Motor neuron (in vitro differentiated cells): ENCODE measurements at places on chromosomes 5 and 9. TPM values are rescaled to one million over a fixed set of nuclear protein-coding genes. Genes with fewer than 3 reads are reported as not detected.
A peak's percentile ranks its signal among the peaks of the same experiment; 100 is the strongest.

The FOXD4L4 gene
- 0.65 and 1.1 TPM in 2 replicates for total RNA-seq

DNA sequence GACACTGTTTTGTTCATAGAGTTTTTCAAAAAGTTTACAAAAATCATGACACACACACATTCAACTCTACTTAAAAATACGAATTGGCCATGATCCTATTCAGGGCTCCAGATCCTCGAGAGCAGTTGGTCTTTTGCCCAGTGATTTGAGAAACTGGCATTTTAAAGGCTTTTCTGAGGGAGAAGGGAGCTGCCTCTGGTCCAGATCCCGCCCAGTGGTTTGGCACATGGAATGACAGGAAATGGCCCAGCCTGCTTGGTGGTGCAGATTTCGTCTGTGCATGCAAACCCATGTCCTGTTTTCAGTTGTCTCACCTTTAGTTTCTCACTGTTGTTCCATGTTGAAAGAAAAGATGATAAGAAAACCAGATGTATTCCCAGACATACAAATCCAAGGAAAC lies 3.6 kb downstream of the CAMK4 start:
- no peak for ATAC-seq

DNA sequence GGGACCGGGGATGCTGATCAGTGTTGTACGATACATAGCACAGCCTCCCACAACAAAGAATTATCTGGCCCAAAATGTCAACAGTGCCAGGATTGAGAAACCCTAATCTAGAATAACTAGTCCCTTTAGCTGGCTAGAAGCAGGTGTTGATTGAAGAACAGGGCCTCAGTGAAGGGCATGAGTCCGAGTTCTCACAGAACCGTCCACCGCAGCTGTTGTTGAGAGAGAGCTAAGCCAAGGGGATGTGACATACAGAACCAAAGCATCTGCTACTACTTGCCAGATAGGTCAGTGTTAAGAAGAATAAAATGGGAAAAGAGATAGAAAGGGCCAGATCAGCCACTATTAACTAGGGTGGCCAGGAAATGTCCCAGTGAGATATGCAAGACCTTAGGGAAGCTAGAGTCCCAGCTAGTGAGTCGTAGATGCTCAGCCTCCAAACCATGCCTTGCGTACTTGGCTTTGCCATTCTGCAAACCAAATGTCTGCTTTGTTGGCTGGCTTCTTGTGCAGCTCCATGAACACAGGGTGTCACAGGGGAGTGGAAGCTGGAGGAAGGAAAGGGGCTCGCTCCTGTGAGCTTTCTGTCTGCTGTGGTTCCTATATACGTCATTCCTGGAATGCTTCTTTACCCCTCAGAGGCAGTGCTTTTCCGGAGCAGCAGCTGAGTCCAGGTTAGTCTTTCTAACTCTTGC lies 68.9 kb downstream of the FBXO38 start:
- no peak for ATAC-seq

- ATAC-seq, result no peak
Observed at GRCh38 chr5:55062039-55062779, 38.2 kb downstream of the GZMK start.

GRCh38 chr5:142716963-142717362 lies 31.1 kb upstream of the FGF1 start:
- peak; percentile 41 for ATAC-seq

The PTGDS gene
- 143 and 184 TPM in 2 replicates for total RNA-seq

- ATAC-seq, result no peak
Observed at GRCh38 chr9:98830554-98830953, 23.1 kb downstream of the GALNT12 start.

- ATAC-seq, result no peak
Observed at GRCh38 chr9:14560194-14560593, 133.0 kb downstream of the ZDHHC21 start.

The MORN5 gene
- total RNA-seq, result not detected in 2 replicates

- peak; percentile 75 for ATAC-seq
Observed at GRCh38 chr5:173753307-173754168, 134.6 kb upstream of the CPEB4 start.

- ATAC-seq, result no peak
Observed at GRCh38 chr9:17160327-17160726, 25.5 kb downstream of the CNTLN start.

GRCh38 chr5:18141222-18141621 lies 507.0 kb downstream of the TAF11L14 start:
- peak; percentile 97 for ATAC-seq

The ANKRD20A1 gene
- 0.61 and 2.9 TPM in 2 replicates for total RNA-seq

The GNA14 gene
- 0.50 and 0.52 TPM in 2 replicates for total RNA-seq

DNA sequence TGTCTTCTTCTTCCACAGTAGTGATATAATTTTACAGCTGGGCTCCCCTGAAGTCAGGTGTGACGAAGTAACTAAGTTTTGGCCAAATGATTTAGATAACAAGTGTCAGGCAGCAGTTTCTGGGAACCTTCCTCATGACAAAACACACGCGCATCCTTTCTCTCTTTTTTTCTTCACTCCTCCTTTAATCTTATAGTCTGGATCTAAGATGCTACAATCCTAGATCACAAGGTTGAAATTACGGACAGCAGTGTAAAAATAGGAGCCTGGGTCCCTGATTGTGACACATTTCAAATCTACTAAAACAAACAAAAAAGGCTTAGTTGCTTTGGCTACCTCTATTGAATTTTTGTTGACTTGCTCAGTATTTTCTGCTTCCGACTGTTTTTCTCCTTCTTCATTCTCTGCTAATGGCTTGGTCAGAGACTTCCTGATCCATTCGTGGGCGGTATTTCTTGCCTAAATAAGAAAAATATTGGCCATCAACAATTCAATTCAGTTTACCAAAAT lies 36.1 kb downstream of the FAM114A2 start:
- ATAC-seq, result no peak

The ESM1 gene
- total RNA-seq, result 0.08 TPM in 1 of 2 replicates, not detected in the other

- ATAC-seq, result no peak
Observed at GRCh38 chr9:16727452-16728136, 142.9 kb downstream of the BNC2 start.

DNA sequence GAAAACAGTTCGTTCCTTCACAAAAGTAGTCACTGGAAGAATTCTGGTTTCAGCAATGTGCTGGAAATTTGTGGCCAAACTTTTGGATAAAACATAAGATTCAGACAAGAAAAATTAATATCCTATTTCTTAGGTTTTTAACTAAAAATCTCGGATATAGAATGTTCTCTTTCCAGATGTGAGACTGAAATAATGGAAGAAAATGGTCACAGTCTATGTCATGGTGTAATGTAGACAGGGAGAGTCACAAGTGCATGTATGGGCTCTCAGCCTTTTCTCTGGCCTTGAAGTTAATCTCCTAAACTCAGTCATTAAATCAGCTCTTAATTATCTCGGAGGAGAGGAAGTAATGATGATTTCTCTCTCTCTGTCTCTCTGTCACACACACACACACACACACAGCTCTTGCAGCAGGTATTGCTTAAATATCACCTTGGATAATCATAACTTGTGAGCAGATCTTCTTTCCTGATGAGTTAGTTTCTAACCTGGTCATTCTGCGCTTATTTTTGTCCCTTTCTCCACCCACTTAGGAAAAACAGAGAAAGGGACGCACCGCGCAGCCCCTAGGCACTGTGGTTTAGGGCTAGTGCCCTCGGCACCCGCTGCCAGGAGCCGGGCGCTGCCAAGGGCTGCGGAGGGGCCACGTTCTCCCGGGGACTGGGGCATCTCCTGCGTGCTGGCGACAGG lies 672 bp upstream of the ITGA2 start:
- no peak for ATAC-seq

The NR5A1 gene
- total RNA-seq, result 0.05 and 0.13 TPM in 2 replicates

- ATAC-seq, result no peak
Observed at GRCh38 chr5:26487553-26487952, 550.8 kb downstream of the CDH9 start.

GRCh38 chr9:137422604-137423513 lies at the start of the genes EXD3 and NOXA1:
EXD3 (minus strand) TSS chr9:137423162; CDS start chr9:137395357, 27,805 bp downstream.
NOXA1 (plus strand) TSS chr9:137423393; CDS start chr9:137423530, 137 bp downstream.
- peak; percentile 83 for ATAC-seq

The SPEF2 gene
- 3.9 and 4.1 TPM in 2 replicates for total RNA-seq

- no peak for ATAC-seq
Observed at GRCh38 chr5:123085638-123086286, 3.3 kb upstream of the PRDM6 start.

DNA sequence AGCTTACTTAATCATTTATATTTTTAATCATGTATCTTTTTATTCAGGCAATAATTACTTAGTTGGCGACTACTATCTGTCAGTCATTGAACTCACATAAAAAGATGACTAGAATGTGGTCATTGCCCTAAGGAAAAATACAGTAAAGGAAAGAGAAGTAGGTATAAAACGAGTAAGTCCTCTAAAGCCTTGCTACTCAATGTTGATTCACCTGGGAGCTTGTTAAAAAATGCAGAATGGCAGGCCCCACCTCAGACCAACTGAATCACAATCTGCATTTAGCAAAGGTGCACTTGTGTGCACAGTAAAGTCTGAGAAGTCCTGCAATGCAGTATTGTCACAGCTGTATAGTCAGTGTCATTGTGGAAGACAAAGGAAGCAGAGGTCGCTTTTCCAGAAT lies 592.4 kb downstream of the CSNK1G3 start:
- no peak for ATAC-seq

The PPP3R2 gene
- 0.09 and 0.17 TPM in 2 replicates for total RNA-seq

The ST8SIA4 gene
- 1.6 and 2.2 TPM in 2 replicates for total RNA-seq

The DMXL1 gene
- total RNA-seq, result 25.8 and 43.1 TPM in 2 replicates

DNA sequence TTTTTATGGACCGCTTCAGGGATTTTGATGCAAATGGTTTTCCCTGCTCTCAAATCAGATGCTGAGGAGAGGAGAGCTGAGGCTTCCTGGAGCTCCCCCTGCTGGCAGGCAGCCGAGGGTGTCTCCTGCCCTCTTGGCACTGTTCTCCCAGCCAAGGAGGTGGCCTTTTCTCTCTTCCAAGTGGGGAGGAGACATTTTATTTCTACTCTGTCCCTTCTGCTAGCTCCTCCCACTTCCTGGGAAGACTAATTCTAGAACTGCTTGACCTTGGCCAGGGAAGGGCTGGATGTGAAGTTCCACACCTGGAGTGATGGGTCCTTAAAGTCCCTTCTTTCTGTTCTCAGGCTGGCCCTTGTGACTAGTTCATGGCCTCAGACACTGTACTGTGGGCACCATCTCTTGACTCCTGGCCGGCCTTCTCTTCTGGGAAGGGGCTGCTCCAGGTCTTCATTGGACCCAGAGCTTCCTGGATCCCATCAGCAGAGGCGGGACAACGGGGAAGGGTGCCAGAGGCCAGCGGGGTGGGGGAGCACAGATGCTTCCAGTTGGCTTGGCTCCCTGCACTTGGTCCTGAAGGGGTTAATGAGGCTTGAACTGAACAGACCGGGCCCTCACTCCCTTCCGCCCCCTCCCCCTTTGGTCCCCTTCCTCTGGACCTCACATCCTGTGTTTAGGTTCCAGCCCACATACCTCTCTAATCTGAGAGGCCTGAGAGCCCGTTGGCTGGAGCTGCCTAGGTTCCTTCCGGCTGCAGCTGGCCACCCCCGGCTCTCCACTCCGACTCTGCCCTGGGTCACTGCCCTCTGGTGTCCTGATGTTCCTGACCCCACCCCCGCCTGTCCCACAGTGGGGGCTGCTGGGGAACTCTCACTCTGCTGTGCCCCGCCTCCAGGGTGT lies 32.1 kb downstream of the PTPA start:
- peak; percentile 10 for ATAC-seq

- no peak for ATAC-seq
Observed at GRCh38 chr9:1726993-1727759, 288.0 kb upstream of the SMARCA2 start.

DNA sequence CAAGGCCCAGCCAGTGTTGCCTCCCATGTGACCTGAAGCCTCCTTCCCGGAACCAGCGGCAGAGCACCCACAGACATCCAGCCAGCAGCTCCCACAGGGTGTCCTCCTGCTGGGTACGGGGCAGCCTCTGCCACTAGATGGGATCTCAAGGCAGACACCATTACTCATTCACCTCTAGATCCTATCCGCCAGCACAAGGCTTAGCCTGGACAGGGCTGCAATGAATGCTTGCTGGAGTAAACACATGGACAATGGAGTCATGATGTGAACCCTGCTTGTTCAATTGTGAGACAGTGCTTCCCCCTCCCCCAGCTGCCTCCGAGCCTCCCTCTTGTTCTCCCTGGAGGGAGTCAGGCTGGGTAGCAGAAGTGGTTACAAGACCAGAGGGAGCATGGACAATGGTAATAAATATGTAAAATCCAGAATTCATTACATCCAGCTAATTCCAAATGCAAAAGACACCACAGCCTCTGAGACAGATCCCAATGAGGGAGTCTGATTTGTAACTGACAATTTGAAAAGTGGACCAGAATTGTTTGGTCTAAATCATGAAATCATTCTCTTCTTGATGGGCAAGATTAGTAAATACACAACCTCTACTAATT lies 132.0 kb downstream of the CRB2 start:
- ATAC-seq, result peak; percentile 71

DNA sequence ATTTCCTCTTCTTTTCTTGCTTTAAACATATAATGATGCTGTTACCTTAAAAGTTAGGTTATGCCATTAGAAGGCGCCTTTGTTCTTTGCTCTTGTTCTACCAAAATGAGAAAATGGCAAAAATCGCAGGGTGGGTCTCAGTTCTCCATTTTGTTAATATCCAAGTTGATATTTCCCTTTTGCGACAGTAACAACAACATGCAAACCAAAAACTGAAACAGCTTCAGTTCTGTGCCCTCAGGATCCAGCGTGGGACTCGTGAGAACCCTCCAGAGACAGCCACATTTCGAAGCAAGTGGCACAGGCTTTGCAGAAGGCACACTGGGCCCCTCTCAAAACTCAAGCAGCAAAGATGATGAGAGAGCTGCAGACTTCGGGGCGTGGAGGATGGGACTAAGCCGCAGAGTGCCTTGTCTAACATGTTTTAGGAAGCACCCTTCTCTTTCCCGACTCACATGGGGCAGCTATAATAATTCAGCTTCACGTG lies 33.0 kb upstream of the LCP2 start:
- no peak for ATAC-seq

DNA sequence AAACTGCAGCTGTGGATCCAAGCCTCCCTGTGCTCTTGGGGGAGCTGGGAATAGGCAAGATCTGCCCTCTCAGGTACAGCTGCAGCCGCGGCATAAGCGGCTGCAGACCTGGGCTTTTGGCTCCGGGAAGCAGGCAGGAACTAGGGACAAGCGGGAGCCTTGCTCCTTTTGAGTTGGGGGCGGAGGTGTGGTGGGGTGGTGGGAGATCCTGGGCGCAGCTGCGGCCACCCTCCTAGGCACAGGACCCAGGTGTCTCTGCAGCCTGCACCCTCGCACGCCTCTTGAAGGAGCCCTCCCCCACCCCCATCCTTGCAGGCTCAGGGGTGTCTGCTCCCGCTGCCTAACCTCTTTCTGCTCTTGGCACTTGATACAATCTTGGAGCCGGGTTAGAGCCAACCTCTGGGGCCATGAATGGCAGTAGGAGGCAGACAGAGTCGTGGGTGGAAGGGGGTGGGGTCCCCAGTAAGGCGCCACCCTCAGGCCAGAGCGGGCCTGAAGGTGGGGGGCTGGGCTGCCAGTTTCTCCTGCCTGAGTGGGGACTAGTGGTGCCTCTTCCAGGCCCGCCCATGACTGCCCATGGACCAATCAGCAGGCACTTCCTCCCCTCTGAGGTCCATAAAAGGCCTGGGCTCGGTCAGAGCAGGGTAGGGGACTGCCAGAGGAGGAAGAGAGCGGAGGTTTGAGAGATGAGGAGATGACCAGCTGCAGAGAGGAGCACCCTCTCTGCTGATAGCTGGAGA lies 267.6 kb upstream of the TNC start:
- no peak for ATAC-seq
